ENCODE measurements at places on chromosomes 2 and 18.

- DNase-seq = no peak
Observed at GRCh38 chr2:233173115-233173514, 78.4 kb upstream of the ATG16L1 start.

DNA sequence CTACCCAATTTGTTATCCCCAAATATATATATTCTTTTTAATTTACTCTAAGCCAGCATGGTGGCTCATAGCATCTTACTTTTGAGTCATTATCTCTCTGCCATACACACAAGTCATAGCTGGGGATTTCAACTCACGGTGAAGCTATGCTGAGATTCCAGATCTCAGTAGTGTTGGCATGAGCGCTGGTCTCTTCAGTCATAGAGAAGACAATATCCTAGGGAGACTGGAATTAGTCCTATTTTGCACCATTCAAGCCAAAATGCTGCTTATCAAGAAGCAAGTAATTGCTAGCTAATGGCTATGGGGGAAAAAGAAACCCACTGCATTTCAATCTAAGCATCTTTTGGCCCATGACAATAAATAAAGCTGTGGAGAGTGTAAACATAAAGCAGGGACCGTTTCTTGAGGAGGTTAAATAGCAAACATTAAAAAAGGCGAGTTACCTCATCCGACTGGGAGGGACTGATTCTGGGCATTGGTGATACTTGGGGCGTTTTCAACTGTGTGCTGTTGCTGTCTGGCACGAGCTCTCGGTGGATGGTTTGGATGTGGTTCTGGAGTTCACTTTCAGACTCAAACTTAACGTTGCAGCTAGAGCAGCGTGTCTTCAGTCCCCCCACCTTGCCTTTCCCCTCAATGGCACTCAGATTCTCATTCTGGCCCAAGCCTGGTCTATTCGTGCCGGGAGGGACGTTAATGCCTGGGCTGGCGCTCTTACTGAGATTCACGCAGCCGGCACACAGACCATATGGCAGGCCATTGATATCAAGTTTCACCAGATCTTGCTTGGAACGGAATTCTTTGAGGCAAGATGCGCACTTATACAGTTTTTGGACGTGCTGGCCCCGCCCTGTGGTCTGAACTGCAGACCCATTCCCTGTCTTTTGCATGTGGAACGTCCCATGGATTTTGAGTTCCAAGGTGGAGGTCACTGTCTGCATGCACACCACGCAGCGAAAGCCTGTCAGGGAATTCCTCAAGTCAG is 127.8 kb downstream of the ZNF521 start:
- DNase-seq = no peak

- no peak for DNase-seq
Observed at GRCh38 chr2:226943862-226944620, 108.2 kb downstream of the RHBDD1 start.

- DNase-seq = no peak
Observed at GRCh38 chr2:116490511-116491145, 1323.9 kb upstream of the DDX18 start.

- DNase-seq = no peak
Observed at GRCh38 chr2:230687498-230687897, 25.1 kb upstream of the CAB39 start.

DNA sequence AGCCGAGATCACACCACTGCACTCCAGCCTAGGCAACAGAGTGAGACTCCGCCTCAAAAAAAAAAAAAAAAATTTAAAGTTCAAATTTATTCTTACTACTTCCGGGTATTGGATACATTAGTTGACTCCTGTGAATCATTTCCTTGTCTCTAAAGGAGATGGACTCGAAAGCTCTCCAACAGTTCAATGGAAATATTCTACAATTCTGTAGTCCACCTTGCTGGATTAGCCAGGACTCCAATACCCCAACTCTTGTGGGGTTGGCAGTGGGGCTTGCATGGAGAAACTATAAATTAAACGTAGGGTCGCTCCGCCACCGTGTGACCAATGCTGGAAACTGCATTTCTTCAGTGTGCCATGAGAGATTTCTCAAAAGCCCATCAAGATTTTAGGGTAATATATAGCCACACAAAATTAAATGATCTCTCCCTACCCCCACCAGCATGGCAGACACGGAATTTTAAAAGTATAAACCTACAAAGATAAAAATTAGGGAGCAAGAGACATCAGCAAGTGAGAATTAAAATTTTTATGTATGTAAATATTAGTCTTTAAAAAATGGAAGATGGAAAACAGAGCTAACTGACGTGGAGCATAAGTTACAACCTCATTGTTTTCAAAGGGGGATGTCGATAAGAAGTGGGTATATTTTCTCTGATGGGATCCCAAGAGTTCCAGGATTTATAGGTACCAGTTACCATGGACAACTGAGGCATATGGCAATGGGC is 27.8 kb upstream of the GAREM2 start:
- DNase-seq = peak; percentile 51

- DNase-seq = no peak
Observed at GRCh38 chr2:7071154-7071553, 153.9 kb downstream of the RNF144A start.

DNA sequence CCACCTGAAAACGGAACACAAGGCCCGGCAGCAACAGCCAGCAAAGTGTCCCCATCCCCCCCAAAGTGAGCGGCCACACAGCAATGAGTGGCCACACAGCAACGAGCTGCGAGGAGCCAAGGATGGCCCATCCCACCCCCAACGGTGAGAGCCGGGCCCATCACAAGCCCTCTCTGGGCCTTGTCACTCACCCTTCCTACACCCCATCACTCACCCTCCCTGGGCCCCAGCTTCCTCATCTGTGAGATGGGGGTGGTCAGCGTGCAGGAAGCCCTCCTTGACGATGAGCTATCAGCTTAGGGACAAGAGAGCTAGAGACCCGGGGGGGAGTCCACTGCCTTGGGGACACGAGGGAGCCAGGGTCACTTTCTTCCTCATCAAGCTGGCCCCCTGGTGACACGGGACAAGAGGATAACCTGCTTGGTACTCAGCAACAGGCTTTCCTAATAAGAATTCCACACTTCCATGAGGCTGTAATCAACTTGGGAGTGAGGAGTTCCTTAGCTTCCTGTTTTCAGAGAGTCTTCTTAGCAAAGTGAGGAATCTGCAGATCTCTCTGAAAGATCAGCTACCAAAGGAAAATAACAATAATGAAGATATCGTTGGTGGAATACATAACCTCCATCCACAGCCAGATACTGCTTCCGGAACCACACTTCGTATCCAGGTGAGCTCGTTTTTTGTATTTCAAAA is 92.8 kb downstream of the HDAC4 start:
- DNase-seq = no peak

GRCh38 chr2:212428681-212429478 is 109.7 kb downstream of the ERBB4 start:
- no peak for DNase-seq

GRCh38 chr2:207722773-207723424 is 11.5 kb downstream of the CCNYL1 start:
- DNase-seq = no peak

- DNase-seq = no peak
Observed at GRCh38 chr2:190940454-190940853, 59.8 kb downstream of the GLS start.

GRCh38 chr2:158923180-158923594 is 45.3 kb upstream of the TANC1 start:
- DNase-seq = no peak

DNA sequence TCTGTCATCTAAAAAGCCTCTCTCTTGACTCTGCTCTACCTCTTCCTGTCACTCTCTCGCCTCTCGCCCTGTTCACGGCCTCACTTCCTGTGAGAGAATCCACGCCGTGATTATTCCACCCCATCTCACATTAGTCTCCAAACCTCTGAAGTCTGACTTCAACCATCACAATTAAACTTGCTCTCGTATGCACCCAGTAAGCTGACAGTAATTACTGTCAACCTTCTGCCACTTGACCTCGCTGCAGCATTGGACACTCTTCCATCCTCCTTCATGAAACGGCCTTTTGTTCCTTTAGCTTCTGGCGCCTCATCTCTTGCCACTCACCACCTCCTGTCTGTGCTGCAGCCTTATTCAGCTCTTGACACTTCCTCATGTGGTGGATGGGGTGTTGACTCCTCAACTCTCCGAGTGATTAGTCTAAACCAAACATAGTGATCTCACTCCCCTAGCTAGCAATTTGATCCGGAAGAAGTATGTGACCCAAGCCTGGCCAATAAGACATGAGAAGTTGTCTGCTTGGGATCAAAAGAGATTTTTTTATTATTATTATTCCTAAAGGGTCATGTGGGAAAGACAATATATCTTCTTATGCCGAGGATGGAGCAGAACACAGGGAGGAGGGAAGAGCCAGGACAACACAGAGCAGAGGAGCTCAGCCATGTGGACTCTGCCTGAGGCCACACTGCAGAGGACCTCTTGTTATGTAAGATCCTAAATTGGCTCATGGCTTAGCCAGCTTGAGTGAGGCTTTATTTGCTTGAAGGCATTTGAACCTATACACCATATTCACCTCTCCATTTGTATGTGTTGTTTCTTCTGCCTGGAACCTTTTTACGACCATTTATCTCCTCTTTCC is 38.4 kb upstream of the MYO1B start:
- DNase-seq = no peak
